ENCODE measurements at places on chromosomes 13 and 19.

DNA sequence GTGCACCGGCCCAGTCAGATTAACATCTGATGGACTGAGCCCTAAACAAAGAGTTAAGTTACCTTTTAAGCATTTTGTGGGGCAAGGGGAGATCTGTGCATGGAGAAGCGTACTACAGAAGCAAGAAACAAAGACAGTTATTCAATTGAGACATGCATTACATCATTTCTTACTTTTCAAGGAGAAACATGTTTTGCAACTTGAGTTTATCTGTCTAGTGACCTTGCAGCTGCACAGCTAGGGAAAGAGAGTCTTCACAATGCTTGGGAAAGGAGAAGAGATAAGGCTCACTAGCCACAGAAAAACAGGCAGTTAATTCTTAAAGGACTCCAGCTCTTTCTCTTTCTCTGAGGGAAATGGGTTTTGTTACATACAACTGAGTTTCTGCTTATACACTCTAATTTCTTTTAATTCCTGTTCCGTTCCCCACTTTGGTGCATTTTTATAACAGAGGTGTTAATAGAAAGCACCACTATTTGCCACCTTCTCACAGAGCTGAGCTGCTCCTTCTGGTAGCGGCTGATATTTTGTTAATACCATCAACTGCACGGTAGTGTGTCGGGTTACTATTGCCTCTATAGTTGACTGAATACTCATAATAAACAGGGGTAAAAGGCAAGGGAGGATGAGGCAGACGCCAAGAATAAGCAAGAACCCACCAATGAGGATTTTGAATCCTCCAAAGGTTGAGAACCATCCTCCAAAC, 55.9 kb downstream of the ZNF431 start:
- DNase-seq: no peak

- no peak for DNase-seq
These were observed 75.6 kb downstream of the SPACA7 start for GRCh38 chr13:112451512-112452379.

GRCh38 chr13:91357613-91358386, 10.3 kb downstream of the MIR17HG start:
- no peak for DNase-seq

DNA sequence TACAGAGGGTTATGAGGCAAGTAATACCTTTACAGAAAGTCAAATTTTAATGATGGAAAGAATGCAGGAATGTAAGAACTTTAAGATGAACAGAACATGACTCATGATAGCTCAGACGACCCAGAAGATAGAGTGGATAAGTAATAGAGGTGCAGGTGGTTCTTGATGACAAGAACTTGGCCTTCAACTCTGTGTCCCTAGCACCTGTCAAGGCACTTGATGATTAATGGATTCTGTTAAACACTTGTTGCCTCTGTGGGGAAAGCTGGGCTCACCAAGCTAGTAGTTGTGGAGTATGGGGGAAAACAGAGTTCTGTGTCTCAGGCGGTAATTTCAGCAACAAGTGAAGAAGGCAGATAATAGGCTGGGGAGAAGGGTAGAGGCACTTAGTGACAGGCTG, 306.2 kb downstream of the ATP8A2 start:
- no peak for DNase-seq

DNA sequence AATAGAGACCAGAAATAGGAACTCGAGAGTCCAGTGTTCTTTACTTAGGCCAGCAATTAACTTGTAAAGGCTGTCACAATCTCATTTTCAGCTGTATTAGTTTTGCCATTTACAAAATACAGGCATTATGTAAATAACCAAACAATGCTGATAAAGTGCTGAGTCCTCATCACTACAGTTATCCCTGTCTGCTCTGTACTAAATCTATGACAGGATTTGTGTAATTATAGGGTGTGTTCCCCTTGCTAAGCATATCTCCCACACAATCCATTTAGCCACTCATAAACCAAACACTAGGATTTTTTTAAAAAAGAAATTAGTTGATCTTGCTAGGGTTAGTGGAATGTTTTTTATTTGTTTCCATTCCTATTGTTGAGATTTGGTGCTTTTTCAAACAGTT, 23.2 kb downstream of the PDX1 start:
- no peak for DNase-seq

- DNase-seq: no peak
These were observed 25.3 kb upstream of the TBC1D4 start for GRCh38 chr13:75507027-75508001.

DNA sequence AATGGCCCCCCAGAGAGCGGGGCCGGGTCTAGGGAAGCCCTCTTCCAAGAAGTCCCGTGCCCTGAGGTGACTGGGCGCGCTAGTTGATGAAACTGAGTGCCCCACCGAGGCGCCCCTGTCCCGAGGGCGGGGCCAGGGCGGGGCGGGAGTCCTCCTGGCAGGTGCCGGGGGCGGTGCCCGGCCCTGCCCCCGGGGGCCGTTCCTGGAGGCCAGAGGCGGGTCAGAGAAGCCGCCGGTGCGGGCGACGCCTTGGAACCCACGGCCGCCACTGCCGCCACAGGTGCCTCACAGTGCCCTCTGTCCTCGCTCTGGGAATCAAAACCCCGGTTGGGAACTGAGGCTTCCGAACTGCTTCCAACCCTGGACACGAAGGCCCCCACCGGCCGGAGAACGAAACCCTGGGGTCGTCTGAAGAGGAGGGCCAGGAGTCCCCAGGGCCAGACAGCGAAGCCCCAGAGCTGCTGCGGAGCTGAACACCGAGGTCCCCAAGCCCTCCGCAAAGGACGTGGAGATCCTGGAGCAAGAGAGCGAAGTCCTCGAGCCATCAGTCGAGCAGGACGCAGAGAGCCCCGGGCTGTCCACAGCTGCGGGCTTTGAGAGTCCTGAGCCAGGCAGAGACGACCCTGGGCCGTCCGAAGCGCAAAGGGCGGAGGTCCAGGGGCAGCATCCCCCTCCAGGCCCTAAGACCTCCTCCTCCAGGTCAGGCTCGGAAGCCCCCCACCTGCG, at the start of gene MISP3:
MISP3 (plus strand) TSS at position 252 of the 726 bp plus-strand sequence. CDS start 524 bp downstream, outside the sequence.
- DNase-seq: no peak

DNA sequence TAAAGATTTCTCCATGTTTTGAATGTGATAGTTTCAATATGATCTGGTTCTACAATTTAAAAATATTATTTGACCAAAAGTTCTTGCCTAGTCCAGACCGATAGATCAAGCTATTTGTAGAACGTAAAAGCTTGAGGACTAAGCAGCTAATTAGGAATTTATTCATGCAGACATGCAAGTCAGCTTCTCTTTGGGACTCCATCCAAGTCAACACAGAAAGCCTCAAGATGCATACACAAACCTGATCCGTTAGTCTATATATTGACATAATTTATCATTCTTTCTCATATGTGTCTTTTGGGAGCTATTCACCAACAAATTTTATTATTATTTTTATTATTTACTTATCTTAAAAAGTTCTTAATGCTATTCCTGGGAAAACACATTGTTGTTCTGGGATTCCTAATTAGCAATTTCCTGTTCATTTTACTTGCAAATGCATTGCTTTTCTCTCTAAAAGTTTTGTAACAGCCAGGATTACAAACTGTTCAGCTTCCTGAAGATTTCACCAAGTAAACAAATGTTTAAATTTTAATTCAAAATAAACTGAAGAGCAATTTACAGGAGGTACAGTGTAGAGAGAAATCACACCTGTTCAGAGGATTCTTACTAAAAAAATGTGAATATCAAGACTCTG, 375.3 kb downstream of the GPC5 start:
- DNase-seq: no peak

DNA sequence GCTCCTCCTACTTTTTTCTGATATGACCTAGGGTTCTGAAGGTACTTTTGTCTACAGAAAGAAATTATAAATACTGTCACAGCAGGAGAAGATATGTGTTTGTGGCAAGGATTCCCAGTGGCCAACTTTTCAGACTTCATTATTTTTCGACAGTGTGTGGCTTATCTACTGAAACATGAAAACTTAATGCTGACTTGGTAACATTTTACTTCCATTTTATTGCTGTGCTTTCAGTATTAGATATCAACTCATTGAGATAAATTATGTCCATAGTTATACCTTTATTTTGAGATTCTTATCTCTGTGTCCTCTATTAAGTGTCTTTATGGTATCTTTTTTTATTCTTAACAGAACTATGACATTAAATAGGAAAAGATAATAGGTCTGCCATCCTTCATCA, 700.0 kb downstream of the PCDH9 start:
- no peak for DNase-seq

DNA sequence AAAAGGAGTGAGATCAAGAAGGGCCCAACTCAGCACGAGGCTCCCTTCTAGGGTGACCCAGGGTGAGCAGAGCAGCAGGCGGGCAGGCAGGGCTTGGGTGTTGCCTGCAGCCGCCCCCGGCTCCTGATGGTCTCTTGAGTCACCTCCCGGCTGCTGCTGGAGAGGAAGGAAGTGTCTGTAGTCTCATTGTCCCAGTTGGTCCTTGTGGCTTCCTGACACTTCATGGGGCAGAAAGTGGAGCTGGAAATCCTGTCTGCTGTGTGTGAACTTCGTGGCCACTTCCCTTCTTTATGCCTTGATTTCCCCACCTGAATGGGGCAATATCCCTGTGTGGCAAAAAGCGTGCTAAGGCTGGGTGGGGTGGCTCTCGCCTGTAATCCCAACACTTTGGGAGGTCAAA, 2.5 kb downstream of the MAP1S start:
- DNase-seq: peak; percentile 47

GRCh38 chr13:79365981-79366380, 40.1 kb downstream of the RBM26 start:
- no peak for DNase-seq

- DNase-seq: no peak
These were observed 15.4 kb downstream of the RB1 start for GRCh38 chr13:48318821-48319511.

DNA sequence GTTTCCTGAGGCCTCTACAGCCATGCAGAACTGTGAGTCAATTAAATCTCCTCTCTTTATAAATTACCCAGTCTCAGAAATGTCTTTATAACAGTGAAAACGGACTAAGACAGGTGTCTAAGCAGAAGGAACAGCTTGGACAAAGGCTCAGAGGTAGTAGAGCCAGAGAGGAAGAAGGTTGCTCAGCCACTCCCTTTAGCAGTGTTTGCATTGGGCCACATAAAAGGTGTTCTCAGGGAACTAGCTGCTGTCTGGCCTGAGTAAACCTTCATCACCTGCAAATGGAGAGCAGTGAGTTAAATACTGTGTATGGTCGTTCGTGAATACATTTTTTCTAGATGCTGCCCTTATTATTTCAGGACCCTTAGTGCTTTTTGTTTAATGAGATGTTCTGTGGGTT, 383.4 kb downstream of the EFNB2 start:
- DNase-seq: no peak

DNA sequence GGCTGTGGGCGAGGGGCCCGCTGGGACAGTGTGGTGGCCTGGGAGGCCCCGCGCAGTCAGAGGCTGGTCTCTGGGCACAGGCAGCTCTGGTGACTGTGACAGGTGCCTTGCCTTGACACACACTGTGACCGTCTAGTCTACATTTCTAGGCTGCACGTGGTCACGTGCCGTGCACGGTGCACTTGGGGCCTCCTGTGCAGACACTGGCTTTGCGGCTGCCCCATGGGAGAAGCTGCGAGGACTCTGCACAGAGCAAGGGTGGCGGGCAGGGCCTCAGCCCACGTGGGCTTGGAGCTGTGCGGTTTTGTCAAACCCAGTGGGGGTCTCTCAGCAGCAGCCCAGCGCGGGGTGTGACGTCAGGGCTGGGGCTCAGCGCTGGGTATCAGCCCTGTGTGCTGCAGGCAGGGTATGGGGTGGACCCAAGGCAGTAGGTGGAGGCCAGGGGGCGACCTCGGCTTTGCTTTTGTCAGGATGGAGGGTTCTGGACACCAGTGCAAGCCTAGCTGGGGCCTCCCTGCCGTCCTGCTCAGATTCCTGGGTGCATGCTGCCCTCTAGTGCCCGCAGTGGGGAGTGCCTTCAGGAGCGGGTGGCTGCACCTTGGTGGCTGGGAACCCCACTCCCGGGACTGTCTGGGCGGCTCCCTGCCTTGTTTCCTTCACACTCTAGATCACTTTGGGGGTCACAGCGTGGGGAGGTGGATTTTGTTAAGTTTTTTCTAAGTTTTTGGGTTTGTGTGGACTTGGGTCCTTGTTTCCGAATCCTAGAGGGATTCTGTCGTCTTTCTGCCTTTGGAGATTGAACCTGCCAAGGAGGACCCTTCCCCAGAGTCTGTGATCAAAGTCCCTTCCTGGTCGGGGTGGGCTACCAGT, 62.6 kb downstream of the KDM4B start:
- DNase-seq: peak; percentile 62

DNA sequence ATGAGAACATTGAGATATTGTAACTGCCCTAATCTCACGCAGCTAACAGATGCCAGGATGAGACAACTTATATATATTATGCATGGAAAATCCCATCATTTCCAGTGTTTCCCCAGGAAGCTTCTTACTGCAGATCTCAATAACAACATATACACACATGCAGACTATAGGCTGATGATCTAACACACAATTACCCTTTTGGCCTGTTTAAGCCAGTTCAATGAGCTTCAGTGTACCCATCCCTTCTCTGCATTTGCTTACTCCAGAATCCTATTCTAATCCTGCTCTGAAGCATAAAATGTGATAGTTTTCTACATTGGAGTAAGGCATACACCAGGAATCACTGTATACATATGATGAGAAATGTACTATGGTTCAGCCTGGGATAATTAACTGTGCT, 489.4 kb downstream of the SUCLA2 start:
- DNase-seq: no peak

DNA sequence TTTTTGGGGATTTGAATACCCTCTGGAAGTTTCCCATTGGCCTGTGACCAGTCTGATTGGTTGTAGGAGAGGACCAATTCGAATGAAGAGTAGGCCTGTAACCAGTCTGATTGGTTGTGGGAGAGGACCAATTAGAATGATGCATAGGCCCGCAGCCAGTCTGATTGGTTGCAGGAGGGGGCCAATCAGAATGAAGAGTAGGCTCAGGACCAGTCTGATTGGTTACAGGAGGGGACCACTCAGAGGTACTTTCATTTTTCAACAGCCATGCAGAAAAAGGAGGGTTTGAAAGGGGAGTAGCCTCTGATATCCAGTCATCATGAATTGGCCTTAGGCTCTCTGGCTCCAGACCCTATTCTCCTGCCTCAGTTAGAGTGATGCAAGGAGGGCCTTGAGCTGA, 30.4 kb upstream of the SLC1A5 start:
- no peak for DNase-seq

DNA sequence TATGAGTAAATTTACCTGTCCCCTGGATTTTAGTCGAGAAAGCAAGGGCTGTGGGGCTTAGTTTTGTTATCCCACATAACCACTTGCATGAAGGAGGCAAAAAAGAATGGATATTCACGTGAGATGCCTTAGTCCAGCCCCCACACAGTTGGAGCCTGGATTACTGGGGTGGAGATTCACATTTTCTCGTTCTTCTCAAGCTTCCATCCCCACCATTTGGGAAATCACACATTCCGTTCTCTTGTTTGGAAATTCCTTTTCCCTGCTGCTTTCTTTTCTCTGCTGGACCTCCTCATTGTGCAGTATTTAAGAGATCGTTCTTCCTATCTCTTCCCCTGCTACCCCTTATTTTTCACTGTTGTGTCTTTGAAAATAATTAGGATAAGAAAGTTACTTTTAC, 45.1 kb upstream of the FARP1 start:
- no peak for DNase-seq

GRCh38 chr19:8531470-8531869, 17.5 kb upstream of the ZNF414 start:
- DNase-seq: no peak

GRCh38 chr13:103941506-103942140, 875.4 kb upstream of the SLC10A2 start:
- no peak for DNase-seq

GRCh38 chr13:27036236-27036981, 135.2 kb downstream of the USP12 start:
- DNase-seq: peak; percentile 28

- no peak for DNase-seq
These were observed 2.0 kb upstream of the ZBTB45 start for GRCh38 chr19:58521651-58522050.

Data from RCC 7860 (cell line).